ENCODE measurements at places on chromosomes 5 and 9.
A peak's percentile ranks its signal among the peaks of the same experiment; 100 is the strongest.

DNA sequence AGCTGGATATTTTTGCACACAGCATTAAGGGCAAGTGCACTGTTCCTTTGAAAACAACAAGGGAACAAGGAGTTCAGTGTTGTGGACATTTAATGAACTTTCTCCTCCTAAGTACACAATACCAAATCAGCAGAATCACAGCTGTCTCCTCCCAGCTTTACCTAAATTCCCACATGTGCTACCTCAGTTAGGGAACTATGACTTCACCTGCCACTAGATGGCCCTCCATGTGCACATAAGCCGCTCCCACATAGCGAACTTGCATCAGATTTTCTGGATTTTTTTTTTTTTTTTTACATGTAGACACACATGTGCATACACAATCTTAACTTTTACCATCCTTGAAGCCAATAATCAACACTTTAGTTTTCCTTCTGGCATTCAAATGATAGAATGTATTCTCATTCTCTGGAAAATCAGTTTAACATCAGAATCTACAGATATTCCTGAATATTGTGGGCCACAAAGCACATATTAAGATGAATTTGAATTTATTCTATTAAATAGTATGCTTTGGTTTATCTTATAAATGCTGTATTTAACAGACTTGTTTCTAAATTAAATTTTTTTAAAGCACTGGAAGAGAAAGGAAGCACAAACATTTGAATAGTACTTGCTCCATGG, 123.6 kb downstream of the PALM2AKAP2 start:
- DNase-seq, result peak; percentile 65

- DNase-seq, result peak; percentile 16
These were observed 192.3 kb downstream of the PALM2AKAP2 start for GRCh38 chr9:109972026-109972882.

- peak; percentile 14 for DNase-seq
These were observed 40.8 kb upstream of the LARP1 start for GRCh38 chr5:154714266-154714986.

- peak; percentile 70 for DNase-seq
These were observed 73.5 kb downstream of the LNPEP start for GRCh38 chr5:97009212-97009898.

GRCh38 chr9:28770226-28770625, 1196.9 kb upstream of the C9orf72 start:
- no peak for DNase-seq

- DNase-seq, result no peak
These were observed 3.6 kb downstream of the FGF18 start for GRCh38 chr5:171422902-171423663.

Measured in CD4-positive, alpha-beta T cell treated with Interleukin-4 for 4 hours (primary cell).